NCI-H524 (cell line): ENCODE measurements at places on chromosomes 7 and 10.

GRCh38 chr7:78279032-78279431 lies 480.5 kb downstream of the PHTF2 start:
- DNase-seq, result no peak

DNA sequence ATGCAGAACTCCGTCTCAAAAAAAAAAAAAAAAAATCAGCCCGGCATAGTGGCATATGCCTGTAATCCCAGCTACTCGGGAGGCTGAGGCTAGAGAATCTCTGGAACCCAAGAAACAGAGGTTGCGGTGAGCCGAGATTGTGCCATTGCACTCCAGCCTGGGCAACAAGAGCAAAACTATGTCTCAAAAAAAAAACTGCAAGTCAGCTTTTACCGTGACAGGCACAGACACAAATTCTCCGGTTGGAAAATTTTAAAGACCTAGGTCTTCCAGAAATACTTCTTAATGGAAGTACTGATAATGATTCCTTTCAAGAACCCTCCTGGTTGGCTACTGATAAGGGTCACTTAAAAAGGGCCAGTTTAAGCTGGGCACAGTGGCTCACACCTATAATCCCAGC lies 19.4 kb upstream of the ARPC1B start:
- DNase-seq, result no peak

DNA sequence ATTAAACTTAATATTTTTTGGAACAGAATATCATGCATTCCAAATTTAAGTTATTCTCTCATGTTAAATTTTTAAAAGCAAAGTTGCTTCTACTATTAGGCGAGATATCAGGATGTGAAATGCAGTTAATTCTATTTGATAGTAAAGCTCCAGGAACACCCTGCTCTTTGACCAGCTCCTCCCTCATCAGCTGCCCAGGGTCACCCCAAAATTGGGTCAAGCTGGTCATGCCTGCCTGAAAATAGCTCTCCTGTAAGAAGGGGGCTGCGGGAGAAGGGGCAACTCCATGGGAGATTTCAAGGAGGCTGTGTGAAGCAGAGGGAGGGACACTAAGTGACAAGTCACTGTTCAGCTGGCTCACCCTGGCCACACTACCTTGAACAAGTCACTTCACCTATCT lies 5.9 kb downstream of the PPP1R3C start:
- no peak for DNase-seq

DNA sequence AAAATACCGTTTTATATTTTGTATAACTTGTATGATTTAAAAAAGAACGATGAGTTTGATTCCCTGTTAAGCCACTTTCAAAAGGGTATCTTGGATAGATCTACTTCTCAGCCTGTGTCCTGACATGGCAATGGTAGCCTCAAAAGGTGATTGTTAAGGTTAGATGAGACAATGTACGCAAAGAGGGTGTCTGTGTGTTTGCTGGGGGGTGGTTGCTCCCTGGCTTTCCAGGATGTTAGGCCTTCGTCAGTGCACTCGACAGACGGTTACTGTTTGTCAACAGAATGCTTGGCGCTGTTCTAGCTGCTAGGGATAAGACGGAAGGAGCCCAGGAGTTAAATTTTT lies 90.3 kb downstream of the NEURL1 start:
- DNase-seq, result no peak

- DNase-seq, result no peak
These were observed 161.3 kb downstream of the IPMK start for GRCh38 chr10:58106211-58107035.

DNA sequence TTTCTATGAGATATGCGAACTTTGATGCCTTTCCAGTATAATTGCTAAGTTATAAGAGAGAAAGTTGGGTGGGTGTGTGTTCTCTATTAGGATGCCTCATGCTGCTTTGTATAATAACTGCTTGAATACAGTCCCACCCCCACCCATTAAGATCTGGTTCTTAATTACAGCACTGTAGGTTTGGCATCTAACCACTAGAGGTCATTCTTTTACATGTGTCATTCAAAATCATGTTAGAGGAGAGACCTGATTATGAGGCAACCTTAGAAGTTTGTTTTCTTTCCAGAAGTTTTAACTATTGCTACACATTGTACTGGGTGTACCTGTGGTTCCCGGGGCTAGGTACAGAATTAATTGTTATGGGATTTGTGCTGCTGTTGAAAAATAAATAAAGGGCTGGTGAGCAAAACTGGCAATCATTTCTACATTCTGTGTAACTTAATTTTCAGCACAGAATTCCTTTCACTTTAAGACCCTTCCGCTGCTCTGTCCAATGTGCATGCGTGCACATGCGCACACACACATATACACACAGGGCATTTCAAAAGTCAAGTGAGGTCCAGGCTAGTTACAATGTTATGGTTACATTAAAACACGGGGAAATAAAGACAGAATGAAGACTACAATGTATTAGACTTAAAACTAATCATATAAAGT lies 1156.3 kb downstream of the SORCS3 start:
- DNase-seq, result peak; percentile 0

GRCh38 chr10:5297466-5297865 lies 67.3 kb upstream of the UCN3 start:
- DNase-seq, result no peak

DNA sequence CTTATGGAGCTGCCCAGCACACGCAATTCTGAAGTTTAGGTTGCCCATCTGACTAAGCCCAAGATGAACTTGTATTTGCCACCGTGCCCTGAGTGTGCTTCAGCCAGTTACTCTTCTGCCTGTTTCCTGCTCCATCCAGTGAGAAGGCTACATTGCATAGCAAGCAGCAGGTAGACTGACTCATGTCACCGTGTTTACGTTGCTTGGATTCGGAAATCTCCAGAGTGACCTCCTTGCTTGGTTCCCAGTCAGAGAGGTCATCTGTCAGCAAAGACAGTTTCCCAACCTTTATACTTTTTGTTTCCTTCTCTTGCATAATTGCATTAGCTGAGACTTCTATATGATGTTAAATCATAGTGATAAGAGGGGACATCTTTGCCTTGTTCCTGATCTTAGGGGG lies 30.9 kb downstream of the NACAD start:
- DNase-seq, result no peak
